Uterus (tissue), 4 donors: ENCODE measurements at places on chromosomes 12 and 14. TPM values are rescaled to one million over a fixed set of nuclear protein-coding genes. Genes with fewer than 3 reads are reported as not detected.

GRCh38 chr12:21774358-21775132 lies at the start of gene KCNJ8:
Gene KCNJ8, minus strand, starts transcription at chr12:21774706. Its CDS starts 1,090 bp downstream, at chr12:21773616.
- peak; percentile 85 for DNase-seq

DNA sequence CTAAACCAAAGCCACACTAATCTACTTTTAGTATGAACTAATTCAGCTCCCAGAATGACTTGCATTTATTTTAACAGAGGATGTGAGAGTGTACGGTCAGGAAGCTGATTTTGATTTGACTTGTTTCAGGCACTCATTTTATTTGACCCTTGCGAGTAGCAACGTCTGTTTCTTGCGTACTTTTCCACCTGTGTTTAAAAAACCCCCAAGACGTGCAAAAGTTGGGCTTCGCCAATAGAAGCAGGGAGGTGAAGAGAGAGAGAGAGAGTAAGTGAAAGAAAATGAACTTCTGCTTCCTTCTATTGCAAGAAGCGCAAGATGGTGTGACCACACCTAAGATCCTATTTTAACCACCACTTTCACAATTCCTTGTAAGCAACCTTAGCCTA lies 6.7 kb upstream of the SLC15A4 start:
- DNase-seq: no peak

GRCh38 chr14:43548368-43548767 lies 958.7 kb downstream of the FSCB start:
- no peak for DNase-seq

DNA sequence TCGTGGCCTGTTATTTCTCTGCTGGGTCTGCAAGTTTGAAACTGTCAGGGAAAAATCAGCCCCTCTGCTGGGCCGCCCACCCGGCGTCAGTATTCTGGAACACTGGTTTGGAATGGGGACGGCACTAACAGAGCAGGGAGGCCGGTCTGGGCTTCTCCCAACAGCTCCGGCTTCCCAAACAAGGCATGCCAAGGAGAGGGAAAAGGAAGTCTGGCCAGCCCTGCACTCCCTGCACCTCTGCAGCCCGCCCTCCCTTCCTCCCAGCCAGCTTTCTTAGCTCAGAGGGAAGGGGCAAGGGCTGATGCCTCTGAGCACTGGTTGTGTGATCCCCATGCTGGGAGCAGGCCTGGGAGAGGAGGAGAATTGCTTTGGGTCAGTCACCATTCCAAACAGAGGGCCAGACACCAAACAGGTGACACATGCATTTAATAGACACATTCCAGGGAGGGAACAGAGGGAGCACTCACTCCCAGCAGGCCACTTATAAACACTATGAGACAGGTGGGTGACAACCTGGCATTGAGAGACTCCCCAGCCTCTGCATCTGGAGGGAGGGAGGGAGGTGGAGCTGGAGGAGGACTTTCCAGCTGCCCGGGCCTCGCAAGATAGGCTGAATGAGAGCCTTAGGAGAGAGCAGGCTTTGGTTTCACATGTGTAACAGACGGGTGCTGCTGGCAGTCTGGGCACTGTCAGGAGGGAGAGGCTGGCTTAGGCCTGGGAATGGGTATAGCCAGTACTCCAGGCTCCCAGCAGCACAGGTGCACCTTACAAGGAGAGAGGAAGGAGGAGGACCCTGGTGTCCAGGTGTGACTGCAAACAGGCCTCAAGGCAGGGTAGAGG lies 10.3 kb downstream of the KRT75 start:
- DNase-seq: no peak

- no peak for DNase-seq
These were observed 452.5 kb downstream of the FUT8 start for GRCh38 chr14:65864984-65865383.

GRCh38 chr12:13163868-13164635 lies 32.5 kb upstream of the EMP1 start:
- no peak for DNase-seq

GRCh38 chr12:29073631-29074239 lies 75.3 kb upstream of the FAR2 start:
- DNase-seq: no peak

- DNase-seq: no peak
These were observed 2.5 kb upstream of the CACNA2D4 start for GRCh38 chr12:1920971-1921370.

- DNase-seq: no peak
These were observed 204 bp upstream of the PRPH start for GRCh38 chr12:49294804-49295081.

Gene WNT1
- not detected for total RNA-seq

Gene FLRT2
- total RNA-seq: 5.4 TPM

Gene KRT6A
- 0.90 TPM for total RNA-seq

Gene SPTSSA
- 6.9 TPM for total RNA-seq
